Keratinocyte (primary cell): ENCODE measurements at places on chromosomes 5 and 9.
A peak's percentile ranks its signal among the peaks of the same experiment; 100 is the strongest.

DNA sequence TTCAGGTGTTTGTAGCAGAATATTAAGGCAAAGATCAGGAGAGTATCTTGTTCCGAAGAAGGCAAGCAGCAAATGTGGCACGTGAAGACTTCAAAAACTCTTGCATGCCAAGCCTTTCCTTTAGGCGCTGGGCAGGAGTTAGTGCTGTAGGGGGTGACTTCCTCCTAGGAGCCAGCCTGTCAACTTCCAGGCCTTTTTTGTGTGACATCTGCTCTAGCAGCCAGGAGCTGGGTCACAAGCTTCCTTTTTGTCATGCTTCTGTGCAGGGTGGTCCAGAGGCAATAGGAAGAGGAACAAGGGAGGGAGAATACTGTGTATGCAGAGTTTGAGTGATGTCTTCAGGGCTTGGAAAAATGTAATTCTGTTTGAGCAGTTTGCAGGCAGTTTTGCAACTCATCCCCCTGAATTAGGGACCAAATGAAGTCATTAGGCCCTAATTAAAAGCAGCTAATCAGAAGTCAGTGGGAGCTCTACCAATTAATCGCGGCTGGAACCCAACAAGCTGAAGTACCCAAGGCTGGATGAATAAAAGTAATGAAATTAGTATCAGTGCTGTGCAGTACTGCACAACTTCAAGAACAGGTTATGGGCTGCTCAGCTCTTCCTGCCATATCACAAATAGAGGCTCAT, 53.5 kb downstream of the TLR4 start:
- no peak overlapping the region for H3K4me3 ChIP-seq
- no peaks in the 10 kb centered on the region for H3K36me3 ChIP-seq
- no peak overlapping the region for H3K27ac ChIP-seq
- DNase-seq, result no peak

GRCh38 chr5:83787631-83788030, 67.0 kb upstream of the HAPLN1 start:
- no peak overlapping the region for H3K4me3 ChIP-seq
- H3K4me1 ChIP-seq, result no peaks in the 10 kb centered on the region
- H3K27me3 ChIP-seq, result no peaks in the 10 kb centered on the region
- H3K27ac ChIP-seq, result no peak overlapping the region

DNA sequence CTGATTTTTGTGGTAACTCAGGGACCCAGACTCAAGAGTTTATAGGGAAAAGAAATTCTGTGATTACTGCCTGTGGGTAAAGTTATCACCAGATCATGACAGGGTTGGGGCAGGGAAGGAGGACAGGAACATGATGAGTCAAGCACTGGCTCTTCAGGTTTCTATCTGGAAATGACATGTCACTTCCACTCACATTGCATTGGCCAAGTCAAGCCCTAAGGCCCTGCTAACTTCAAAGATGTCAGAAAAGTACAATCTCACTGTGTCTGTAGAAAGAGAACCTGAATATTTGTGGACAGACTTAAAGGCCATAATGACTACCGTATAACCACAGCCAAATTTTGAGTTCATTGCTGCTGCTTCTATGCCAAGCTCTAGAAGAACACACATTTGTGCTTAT, 187.7 kb downstream of the TLE4 start:
- no peaks in the 10 kb centered on the region for H3K36me3 ChIP-seq
- no peak for DNase-seq
- peaks cover 14% of the 10 kb centered on the region for H3K4me1 ChIP-seq
- no peak overlapping the region for H3K27ac ChIP-seq
- H3K4me3 ChIP-seq, result no peak overlapping the region
- H3K27me3 ChIP-seq, result no peaks in the 10 kb centered on the region

DNA sequence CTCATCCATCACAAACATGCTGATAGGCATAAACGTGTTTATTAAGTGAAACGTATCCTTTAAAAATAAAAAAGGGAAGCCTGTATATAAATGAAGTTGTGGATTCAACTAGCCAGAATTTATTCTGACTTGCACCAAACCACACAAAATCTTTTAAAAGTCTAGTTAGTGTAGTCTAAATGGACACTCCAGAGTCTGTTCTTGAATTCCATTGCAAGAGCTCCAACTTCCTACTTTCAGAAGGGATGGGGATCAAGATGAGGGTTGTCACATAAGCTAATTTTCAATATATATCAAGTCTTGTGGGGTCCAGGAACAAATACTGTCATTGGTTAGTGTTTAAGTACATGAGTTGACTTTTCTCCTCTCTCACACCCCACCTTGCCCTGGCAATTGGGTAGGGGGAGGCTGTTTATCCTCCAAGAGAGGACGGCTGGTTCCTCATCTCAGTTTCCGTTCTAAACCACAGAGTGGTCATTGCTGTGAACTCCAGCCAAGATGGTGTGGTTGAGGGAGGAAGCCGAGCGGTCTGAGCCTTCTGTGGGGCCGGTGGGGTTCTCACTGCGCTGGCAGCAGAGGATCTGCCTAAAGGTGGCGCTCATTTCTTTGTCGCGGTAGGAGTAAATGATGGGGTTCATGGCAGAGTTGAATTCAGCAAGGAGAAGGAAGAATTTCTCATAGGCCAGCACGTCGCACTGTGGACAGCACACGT, 163.2 kb downstream of the LPAR1 start:
- peaks cover 2% of the 10 kb centered on the region for H3K36me3 ChIP-seq
- no peak for DNase-seq
- no peaks in the 10 kb centered on the region for H3K4me1 ChIP-seq
- H3K27me3 ChIP-seq, result no peaks in the 10 kb centered on the region

- no peak overlapping the region for H3K4me3 ChIP-seq
- peak overlapping the region; percentile 65 for H3K27ac ChIP-seq
- no peaks in the 10 kb centered on the region for H3K36me3 ChIP-seq
- no peaks in the 10 kb centered on the region for H3K27me3 ChIP-seq
- DNase-seq, result no peak
Measured at GRCh38 chr5:27315363-27316270, 277.2 kb upstream of the CDH9 start.

DNA sequence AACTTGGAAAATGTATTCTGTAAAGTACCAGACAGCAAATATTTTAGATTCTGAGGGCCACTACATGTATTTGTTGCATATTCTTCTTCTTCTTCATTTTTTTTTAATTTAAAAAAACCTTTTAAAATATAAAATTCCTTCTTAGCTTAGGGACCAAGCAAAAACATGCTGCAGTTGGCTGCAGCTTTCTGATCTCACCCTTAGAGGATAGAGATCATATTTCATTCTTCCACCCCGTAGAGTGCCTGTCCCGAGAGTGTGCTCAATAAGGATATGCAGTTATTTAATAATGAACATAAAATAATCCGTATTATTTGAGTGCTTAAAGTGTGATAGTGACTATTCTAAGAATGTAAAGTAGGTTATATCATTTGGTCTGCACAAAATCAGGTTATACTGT, 204.2 kb upstream of the CD180 start:
- H3K27me3 ChIP-seq, result no peaks in the 10 kb centered on the region
- no peak overlapping the region for H3K4me3 ChIP-seq
- peaks cover 7% of the 10 kb centered on the region for H3K4me1 ChIP-seq
- no peaks in the 10 kb centered on the region for H3K36me3 ChIP-seq
- no peak for DNase-seq

DNA sequence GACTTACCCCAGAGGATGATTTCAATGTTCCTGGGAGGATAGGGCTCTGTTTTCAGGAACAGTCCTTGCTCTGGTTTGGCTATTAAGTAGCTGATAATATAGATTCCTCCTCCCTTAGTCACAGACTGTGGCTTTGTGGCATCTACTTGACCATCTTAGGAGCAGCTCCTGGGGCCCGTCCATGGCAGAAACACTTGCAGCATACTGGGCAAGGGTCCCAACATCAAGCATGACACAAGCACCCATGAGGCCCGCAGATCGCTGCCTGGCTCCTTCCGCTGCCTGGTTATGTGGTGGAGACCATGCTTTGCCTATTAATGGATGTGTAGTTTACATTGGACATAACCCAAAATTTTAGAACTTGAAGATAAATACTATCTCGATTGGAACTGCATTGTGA, 170.1 kb downstream of the ICE1 start:
- H3K27me3 ChIP-seq, result no peaks in the 10 kb centered on the region
- no peak overlapping the region for H3K4me3 ChIP-seq
- DNase-seq, result no peak
- no peak overlapping the region for H3K27ac ChIP-seq

GRCh38 chr5:10653043-10653442, 89.2 kb downstream of the ANKRD33B start:
- H3K27ac ChIP-seq, result no peak overlapping the region
- H3K27me3 ChIP-seq, result no peaks in the 10 kb centered on the region
- DNase-seq, result no peak
- no peaks in the 10 kb centered on the region for H3K4me1 ChIP-seq
- H3K4me3 ChIP-seq, result no peak overlapping the region
- H3K36me3 ChIP-seq, result no peaks in the 10 kb centered on the region

DNA sequence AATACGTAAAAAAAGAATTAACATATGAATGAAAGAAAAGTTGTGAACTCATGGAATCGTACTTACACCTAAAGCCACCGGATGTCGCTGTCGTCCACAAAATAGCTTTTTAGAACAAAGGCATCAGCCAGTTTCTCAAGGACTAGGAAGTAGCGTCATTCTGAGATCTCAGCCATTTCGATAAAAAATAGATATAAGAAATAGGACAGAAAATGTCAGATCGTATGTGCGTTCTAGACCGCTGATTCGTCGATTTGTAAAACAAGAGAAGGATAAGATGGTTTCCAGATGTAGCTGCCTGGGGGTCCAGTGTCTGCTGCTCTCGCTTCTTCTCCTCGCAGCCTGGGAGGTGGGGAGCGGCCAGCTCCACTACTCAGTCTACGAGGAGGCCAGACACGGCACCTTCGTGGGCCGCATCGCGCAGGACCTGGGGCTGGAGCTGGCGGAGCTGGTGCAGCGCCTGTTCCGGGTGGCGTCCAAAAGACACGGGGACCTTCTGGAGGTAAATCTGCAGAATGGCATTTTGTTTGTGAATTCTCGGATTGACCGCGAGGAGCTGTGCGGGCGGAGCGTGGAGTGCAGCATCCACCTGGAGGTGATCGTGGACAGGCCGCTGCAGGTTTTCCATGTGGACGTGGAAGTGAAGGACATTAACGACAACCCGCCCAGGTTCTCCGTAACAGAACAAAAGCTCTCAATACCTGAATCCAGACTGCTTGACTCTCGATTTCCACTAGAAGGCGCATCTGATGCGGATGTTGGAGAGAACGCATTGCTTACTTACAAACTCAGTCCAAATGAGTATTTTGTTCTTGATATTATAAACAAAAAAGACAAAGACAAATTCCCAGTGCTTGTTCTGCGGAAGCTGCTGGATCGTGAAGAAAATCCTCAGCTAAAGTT, at the start of gene PCDHA10:
Gene PCDHA10, plus strand, starts transcription at position 126 of the 903 bp plus-strand sequence. Its CDS starts 152 bp downstream, at position 278.
- H3K27ac ChIP-seq, result no peak within 1 kb of the TSS
- H3K4me1 ChIP-seq, result no peaks in the 10 kb centered on the region
- H3K27me3 ChIP-seq, result no peaks in the 10 kb centered on the region

GRCh38 chr9:35395076-35395705, 94.7 kb upstream of the RUSC2 start:
- no peak for DNase-seq
- H3K27me3 ChIP-seq, result no peaks in the 10 kb centered on the region
- peaks cover 16% of the 10 kb centered on the region for H3K36me3 ChIP-seq
- H3K4me3 ChIP-seq, result no peak overlapping the region
- no peaks in the 10 kb centered on the region for H3K4me1 ChIP-seq
- no peak overlapping the region for H3K27ac ChIP-seq
